ENCODE measurements at places on chromosomes 2 and 18.

- DNase-seq, result no peak
These were observed 401.6 kb downstream of the SLC4A3 start for GRCh38 chr2:220029013-220029412.

DNA sequence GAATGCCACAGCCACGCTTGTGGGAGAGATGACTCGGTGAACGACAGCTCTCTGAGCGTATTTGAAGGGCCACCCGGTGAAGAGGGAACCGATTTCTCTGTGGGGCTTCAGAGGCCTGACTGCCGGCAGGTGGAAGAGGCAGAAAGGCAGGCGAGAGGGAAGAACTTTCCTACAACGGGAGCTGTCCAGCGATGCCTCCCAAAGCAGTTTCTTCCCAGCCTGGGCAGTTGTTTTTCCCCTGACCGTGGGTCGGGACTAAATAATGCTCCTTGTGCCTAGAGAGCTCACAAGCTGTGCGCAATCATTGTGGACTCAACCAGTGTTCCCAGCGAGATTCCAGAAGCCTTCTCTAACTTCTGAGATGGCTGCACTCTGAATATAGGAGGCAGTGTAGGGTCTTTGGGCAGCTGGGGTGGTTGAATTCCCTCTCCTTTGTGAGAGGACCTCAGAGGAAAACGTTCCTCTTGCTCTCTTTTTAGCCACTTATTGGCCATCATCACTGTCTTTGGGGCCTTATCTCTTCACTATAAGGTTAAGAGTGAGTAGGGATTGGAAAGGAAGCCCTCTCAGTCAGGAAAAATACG lies 710 bp downstream of the SEC11C start:
- DNase-seq, result no peak

- DNase-seq, result no peak
These were observed 256.2 kb downstream of the TSN start for GRCh38 chr2:122011493-122012270.

- DNase-seq, result peak; percentile 90
These were observed 2.1 kb downstream of the BCL2L11 start for GRCh38 chr2:111122631-111123421.

GRCh38 chr2:64291181-64291580 lies 147.0 kb upstream of the PELI1 start:
- peak; percentile 83 for DNase-seq

DNA sequence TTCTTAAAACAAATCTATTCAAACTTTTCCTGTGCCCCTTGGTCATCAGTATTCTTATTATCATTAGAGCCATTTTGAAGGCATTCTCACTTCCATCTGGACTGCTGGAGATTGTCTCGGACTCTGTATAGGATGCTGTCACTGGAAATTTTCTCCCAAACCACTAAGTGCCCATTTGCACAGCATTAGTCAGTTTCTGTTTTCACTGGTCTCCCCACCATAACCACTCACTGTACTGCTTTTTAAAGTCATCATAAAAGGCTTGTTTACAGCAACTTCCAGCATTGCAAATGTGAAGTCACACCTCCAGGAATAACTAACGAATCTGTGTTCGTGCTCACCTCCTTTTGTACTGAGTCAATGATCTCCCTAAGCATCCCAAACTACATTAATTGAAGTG lies 150.9 kb upstream of the SERTAD2 start:
- no peak for DNase-seq

DNA sequence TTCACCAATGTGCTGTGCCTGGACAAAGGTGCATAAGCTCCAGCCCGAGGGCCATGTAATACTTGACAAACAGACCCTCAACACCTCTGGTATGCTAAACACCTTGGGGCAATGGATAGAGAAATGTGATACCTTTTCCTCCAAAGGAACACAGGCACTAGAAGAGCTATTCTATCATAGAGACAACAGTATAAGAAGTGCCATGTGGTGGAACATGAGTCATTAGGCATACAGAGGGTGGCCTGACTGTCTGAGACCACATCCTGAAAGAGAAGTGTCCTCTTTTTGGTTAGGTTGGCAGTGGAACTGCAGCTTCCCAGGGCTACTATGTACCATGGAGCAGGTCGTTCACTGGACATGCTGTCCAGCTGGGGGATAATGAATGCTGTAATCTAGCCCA lies 153.9 kb downstream of the INSIG2 start:
- DNase-seq, result no peak

GRCh38 chr18:70195852-70196434 lies 9.5 kb downstream of the RTTN start:
- DNase-seq, result no peak

DNA sequence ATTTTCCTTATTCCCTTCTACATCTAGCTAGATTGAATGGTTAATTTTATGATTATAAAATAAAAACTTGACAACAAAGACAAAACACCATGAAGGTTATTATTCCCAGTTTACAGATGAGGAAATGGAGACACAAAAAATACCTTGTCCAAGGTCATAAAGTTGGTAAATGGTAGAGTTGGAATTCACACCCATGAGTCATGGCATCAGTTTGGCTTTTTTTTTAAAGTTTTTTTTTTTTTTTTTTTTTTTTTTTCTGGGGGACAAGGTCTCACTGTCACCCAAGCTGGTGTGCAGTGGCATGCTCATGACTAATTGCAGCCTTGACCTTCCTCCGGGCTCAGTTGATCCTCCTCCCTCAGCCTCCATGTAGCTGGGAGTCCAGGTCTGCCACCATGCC lies 70.0 kb downstream of the MTX2 start:
- DNase-seq, result no peak

- no peak for DNase-seq
These were observed 154.0 kb downstream of the TRIB2 start for GRCh38 chr2:12870692-12871091.

GRCh38 chr2:3913166-3913565 lies 209.8 kb downstream of the DCDC2C start:
- no peak for DNase-seq

DNA sequence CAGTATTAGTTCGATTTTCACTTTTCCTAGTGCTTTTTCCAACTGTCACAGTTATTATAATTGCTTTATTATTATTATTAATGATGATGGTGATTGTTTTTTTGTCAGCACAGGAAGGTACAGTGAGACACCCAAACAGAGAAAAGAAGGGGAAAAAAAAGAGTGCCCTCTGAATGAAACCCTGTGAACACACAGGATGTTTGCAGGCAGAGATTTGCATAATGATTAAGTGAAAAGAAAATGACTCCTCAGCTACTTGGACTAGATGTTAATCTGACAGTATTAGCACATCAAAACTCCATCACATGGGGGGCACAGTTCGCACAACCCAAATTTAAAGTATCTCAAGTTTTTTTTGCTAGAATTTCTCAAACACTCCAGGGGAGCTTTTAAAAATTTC lies 32.9 kb downstream of the ADD2 start:
- no peak for DNase-seq

DNA sequence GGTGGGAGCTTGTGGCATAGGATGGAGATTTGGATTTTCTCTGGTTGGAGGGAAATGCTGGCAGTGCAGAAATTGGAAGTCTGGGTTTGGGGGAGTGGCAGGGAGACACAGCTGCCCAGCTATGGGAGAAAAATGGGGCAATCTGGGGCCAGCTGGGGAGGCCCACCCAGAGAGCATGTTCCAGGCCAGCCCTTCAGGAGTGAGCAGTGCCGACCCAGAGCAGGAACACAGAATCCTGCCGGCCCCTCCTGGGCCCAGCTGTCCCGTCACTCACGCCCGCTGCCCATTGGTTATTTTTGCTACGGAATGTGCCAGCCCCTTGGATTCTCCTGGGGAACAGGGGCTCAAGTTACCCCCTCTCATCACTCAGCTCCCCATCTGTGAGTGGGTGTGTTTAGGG lies 4.9 kb downstream of the SPEG start:
- no peak for DNase-seq

GRCh38 chr2:223051693-223052289 lies at the start of gene KCNE4:
Gene KCNE4 (plus strand): TSS chr2:223052190. CDS start chr2:223052831, 641 bp downstream.
- peak; percentile 60 for DNase-seq

- DNase-seq, result no peak
These were observed 202.1 kb downstream of the RNF144A start for GRCh38 chr2:7119132-7119835.

DNA sequence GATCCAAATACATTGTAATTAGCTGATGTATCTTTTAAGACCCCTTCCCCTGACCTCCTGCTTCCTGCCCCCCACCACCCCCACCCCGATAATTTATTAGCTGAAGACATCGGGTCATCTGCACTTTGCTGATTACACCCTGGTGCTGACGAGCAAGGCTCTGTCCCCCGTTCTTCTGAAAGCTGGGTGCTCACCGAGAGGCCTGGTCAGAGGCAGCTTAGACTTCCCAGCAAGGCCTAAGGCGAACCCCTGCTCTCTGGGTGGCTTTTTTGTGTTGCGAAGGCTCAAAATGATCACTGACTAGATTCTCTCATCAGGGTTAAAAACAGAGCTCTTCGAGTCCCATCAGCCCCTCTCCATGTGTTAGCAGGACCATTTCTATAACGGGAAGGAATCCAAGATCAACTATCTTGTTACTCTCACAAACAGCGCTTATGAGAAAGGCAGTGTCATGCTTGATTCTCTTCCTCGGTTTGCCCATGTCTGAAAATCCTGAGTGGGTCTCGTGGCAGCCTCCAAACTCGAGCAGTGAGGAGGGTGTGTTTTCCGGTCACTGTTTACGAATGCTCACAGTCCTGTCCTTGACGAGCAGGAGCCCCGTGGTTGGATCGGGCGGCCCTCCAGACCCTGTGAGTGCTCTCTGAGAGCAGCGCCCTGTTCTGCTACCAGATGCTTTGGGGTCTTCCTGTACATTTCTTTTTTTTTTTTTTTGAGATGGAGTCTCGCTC lies 201.6 kb downstream of the HDAC4 start:
- DNase-seq, result peak; percentile 81

- no peak for DNase-seq
These were observed 51.4 kb downstream of the REEP1 start for GRCh38 chr2:86285981-86286380.

- DNase-seq, result no peak
These were observed 122.5 kb downstream of the MAIP1 start for GRCh38 chr2:200077838-200078237.
